ENCODE measurements at places on chromosomes 1 and 21.

- no peak for DNase-seq
Measured at GRCh38 chr1:111417755-111418154, 9.8 kb downstream of the OVGP1 start.

DNA sequence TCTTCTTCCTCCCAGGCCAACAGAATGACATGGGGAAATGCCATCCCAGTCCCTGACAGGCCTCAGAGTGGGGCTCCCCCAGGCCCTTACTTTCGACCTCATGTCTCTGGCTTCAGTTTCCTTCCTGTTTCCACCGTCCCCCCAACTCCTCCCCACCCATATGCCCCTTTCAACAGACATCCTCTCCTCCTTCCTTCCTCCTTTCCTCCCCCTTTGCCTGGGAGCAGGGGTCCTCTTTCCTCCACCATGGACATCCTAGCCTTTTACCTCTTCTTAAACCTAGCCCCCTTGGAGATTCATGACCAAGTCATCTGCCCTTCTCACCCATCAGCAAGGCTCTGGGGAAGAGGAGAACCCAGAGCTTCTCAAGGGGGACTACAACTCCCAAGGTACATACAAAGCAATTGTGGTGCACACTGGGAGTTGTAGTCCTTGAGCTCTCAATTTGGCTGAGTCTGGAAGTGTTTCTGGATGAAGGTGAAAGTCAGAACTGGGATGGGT is 4.0 kb downstream of the ZBTB7B start:
- DNase-seq, result no peak

DNA sequence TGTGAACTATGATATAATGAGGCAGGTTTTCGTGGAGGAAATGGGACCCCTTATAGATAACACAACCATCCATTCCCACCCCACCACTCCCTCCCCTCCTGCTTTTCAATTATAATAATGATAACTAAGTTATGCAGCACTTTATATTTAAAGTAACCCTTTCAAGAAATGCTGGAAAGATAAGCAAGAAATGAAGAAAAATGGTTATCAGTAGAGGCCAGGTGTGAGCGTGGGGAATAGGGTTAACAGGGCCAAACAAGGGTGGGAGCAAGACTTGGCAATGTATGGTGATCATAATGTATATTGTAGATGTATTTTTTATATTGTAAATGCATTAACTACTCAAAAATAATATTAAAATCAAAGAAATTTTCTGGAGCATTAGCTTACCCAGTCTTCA is 133.4 kb downstream of the PBX1 start:
- no peak for DNase-seq

DNA sequence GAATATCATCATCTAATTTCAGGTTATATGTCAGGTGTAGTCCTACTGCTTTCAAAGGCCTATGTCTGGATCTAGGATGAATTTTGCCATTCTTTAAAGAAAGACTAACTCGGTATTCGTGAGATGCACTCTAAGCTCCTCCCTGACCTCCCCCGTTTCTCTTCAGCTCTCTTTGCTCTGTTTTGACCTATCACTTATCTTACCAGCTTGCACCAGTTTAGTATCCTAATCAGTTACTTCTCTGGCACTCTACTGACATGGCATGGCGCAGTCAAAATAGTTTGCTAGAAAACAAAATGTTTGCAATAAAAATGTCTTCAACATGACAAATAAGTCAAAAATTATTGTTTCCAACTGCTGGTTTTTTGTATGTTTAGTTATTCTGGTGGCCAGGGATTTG is 8.4 kb upstream of the SLC16A1 start:
- DNase-seq, result no peak

DNA sequence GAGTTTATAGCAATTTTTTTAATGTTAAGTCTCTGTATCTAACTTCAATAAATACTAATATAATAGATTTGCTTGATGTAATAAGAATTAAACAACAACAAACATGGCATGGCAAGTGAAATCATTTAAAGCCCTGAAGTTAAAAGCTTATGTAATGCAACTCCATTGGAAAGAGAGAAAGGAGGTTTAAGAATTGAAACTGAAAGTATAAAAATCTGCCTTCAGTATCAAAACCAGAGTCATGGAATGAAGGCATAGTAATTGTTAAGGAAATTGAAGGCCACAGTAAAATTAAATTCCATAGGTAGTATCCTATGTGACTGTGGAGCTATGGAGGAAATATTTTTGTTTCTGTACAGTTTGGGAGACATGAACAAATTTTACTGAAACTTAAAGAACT is 55.1 kb downstream of the PRDX6 start:
- no peak for DNase-seq

DNA sequence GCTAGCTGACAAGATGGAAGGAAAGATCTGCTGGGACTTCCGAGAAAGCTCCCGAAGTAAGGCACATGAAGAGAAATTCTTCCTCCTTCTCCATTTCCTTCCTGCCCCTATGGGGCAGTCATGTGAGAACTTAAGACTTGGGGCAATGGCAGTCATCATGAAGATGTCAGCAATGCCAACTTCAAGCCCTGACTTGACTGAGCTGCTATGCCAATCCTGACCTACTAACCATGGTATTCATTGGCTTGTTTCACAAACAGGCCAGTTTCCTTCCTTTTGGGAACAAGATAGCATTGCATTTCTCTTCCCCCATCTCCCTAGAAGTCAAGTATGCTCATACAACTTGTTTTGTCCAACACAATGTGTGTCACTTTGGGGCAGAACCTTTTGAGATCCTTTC is 25.5 kb downstream of the GRIK1 start:
- no peak for DNase-seq

DNA sequence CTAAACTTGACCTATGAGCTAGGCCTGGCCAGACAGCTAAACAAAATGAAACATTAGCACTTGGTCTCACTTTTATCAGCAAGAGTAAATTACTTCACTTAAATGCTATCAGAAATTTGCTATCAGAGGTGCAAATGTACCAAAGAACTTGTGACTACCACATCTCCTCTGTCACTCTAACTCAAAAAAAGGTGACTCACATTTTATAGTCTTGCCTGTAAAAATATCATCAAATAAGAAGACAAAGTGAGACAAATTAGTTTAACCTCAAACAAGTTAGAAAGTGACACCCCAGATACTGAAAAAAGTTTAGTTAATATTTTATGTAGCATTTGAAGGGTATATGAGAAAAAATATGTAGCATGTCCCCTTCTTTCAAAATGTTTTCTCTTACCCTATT is 76.9 kb downstream of the EPS15 start:
- DNase-seq, result no peak

DNA sequence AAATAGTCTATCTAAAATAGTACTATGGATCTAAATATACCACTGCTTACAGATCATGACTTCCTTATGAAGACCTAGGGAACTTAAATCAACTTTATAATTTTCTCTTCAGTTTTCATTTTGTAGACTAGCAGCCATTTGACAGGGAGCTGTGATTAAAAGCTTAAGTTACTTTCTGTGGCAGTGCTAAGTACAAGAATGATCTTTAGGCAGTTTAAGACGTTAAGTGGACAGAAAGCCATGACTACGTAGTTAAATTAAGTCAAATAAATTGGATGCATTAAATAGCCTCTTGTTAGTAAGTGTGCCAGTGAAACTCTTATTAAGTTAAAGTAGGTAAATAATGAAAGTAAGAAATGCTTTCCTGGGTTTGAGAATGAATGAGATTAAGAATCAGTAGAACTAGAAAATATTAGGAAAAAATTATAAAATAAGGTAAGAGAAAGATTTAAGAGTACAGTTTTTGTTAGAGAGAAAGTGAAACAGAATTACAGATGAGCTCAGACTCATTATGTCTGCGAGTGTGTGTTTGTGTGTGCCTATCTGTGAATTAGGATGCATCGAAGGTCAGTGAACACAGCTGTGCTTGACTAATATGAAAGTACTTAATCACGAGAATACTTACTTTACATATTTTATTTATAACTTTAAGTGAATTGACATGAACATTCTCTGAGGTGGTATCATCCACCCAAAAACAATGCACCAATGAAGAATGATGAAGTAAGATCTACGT is 336.9 kb downstream of the KCNT2 start:
- no peak for DNase-seq

DNA sequence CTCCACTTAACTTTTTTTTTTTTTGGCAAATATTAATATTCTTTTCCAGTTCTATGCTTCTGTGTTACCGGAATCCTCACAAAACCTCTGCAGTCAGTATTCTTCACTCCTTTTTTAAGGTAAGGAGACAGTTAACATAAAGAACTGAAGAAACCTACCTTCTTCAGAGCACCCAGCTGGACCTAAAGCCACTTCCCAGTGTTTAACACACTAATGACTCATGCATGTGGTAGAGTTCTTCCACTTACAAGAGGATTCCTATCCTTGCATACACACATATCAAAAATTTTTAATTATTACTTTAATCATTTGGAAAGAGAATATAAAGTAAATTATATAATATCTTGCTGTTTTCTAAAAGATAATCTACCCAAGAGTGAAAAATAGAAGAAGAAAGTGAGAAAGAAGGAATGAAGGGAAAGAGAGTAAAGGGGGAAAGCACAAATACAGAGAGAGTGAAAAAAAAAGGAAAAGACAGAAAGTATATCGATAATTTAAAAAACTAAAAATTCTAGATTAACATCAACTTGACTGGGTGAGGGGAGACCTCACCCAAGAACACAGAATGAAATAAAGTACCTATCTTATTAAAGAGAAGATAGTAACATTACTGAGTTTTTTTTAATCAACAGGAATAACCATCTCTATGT is 54.9 kb downstream of the ENAH start:
- DNase-seq, result no peak

- DNase-seq, result no peak
Measured at GRCh38 chr1:201330541-201330940, 46.9 kb downstream of the TNNT2 start.

Measured in esophagus squamous epithelium (tissue), 5 donors.